ENCODE measurements at places on chromosomes 3 and 15. TPM values are rescaled to one million over a fixed set of nuclear protein-coding genes. Genes with fewer than 3 reads are reported as not detected.

SELENOT gene
- 99.2 TPM for total RNA-seq

GOLGA8T gene
- 1.6 TPM for total RNA-seq

KCNMB3 gene
- total RNA-seq: 1.4 TPM

FMN1 gene
- 0.46 TPM for total RNA-seq

CLDN11 gene
- total RNA-seq: 0.15 TPM

ZKSCAN7 gene
- total RNA-seq: not detected

FBXW12 gene
- total RNA-seq: not detected

EIF4E3 gene
- 3.9 TPM for total RNA-seq

PCCB gene
- 29.7 TPM for total RNA-seq

GOLGA8O gene
- 0.28 TPM for total RNA-seq

ZMYND10 gene
- 0.94 TPM for total RNA-seq

GPR27 gene
- 3.3 TPM for total RNA-seq

MYRIP gene
- total RNA-seq: not detected

EOMES gene
- total RNA-seq: 0.46 TPM

NEDD4 gene
- 142 TPM for total RNA-seq

GCSAM gene
- total RNA-seq: not detected

LRRC49 gene
- 5.7 TPM for total RNA-seq
